ENCODE measurements at places on chromosomes 1 and 21.

DNA sequence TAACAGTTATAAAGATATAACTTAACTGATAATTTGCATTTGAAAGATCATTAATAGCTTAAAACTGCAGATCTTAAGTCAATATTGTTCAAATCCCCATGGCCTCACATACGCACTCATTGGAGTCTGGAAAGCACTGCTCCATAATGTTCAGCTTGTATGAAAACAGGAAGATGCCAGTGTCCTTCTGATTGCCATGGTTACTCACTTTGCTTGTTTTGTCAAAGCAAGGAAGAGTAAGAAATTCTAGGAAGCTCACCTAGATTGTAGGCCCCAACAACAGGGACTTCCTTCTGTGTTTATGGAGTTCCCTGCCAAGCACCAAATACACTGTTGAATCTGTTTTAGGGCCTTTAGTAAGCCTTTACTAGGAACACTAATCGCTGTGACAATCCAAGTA lies 10.9 kb downstream of the GAS5 start:
- no peak for DNase-seq

DNA sequence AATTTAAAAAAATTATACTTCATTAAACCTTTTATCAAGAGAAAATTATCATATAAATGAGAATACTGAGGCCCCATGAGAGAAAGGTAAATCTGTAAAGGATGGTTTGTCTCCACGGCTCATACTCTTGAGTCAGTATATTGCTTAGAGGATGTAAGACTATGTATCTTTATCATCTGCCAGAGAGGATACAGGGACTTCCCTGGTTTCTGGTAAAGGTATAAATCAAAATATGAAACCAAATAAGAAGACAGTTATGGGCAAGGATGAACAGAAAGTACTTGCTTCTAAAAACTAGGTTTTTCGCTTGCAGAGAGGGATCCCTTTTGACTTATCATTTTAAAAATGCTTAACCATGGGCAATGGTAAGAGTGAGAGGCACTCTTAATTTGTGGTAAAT lies 112.4 kb downstream of the POU2F1 start:
- DNase-seq = no peak

DNA sequence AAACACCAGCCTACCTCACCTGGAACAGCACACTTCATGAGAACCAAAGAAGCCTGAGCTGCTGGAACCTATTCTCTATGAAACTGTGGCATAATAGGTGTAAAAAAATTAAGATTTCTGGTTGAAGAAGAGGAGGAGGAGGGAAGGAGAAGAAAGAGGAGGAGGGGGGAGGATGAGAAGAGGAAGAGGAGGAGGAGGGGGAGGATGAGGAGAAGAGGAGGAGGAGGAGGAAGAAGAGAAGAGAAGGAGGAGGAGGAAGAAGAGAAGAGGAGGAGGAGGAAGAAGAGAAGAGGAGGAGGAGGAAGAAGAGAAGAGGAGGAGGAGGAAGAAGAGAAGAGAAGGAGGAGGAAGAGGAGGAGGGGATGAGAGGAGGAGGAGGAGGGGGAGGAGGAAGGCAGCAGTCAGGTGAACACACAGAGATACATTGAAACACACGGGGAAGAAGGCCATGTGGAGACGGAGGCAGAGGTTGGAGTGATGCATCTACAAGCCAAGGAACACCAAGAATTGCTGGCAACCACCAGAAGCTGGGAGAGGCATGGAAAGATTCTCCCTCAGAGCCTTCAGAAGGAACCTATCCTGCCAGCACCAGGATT lies 8.2 kb downstream of the ACTA1 start:
- no peak for DNase-seq

DNA sequence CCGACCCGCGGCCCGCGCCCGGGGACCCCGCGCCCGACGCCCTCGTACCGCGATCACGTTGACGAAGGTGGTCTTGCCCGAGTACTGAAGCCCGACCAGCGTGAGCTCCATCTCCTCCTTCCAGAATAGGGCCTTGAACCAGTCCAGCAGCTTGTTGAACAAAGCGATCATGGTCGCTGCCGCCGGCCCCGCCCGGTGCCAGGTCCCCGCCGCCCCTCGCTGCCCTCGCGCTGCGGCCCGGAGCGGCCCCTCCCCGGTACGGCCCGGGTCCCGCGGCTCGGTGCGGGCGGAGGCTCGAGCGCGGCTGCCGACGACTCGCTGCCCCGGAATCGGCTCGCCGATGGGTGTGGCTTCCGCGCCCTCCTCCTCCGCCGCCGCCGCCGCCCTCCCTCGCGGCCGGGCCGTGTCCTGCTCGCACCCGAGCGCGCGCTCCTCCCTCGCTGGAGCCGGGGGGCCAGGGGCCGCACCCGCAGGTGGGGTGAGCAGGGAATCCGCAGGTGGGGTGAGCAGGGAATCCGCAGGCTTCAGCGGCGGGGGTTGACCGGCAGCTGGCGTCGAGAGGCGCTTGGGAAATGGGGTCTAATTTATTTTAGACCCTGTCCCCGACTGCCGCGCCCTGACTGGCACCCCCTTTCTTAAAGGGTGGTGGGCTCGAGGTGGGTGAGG lies at the start of gene ARL8A:
TSS of gene ARL8A (minus strand) at position 336 of the 666 bp plus-strand sequence. CDS start at position 171, 165 bp downstream.
- DNase-seq = peak; percentile 58

DNA sequence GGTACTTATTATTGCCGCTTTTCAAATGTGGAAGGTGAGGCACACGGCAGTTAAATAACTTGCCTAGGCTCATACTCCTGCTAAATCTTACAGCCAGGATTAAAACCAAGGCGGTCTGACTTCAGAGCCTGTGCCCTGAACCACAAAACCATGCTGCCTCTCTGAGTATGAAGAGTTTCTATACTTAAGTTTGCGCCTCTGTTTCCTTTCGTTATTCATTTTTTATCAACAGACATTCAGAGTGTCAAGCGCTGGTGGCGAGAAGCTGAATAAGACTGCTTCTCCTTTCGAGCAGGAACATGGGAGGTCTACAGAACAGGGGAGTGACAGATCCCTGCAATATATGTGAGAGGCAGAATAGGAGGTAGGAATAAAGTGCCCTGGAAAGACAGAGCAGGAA lies 96.0 kb upstream of the DUSP10 start:
- DNase-seq = peak; percentile 26

DNA sequence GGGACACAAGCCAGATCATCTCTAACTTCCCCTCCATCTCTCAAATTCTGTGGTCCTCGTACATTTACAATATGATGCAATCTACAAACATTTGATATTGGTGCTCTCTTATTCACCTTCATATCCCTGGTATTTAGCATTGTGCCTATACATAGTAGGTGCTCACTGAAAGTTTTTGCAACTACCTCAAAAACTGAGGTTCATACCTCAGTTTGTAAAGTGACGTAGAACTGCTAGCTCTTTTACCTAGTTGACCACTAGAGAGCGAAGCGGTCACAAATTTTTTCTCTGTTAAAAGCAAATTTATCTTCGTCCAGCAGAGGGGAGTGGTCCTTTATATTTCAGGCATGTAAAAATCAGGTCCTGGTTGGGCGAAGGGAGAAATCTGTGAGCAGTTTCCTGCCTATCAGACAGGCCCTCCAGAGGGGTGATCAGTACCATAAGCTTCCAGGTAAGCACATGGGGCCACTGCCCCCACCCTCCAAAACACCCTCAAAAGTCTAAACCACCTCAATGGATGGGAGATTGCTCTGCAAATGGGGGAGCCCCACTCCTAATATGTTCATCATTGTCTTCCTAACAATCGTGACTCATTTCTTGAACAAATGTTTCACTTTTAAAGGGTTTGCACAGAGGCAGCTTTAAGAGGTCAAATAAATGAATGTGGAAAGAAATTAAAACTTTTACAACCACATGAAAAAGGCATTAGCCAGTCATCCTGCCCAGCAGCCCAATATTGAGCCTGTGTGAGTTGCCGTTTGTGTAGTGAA lies 10.6 kb upstream of the HLCS start:
- peak; percentile 52 for DNase-seq

DNA sequence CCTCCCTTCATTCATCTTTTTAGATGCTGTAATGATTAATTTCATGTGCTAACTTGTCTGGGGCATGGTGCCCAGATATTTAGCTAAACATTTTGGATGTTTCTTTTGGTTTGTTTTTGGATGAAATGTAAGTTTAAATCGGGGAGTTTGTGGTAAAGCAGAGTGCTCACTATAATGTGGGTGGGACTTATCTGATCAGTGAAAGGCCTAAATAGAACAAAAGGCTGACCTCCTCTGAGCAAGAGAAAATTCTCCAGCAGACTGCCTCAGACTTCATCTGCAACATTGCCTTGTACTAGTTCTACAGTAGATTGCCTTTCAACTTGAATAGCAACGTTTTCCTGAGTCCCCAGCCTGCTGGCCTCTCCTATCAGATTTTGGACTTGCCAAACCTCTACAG lies 183.6 kb downstream of the S1PR1 start:
- DNase-seq = no peak

GRCh38 chr1:155321639-155322503 lies 1.2 kb downstream of the RUSC1 start:
- no peak for DNase-seq

GRCh38 chr1:247332623-247333361 lies 1.1 kb upstream of the ZNF496 start:
- no peak for DNase-seq

GRCh38 chr21:22965455-22966135 lies 1967.4 kb downstream of the NCAM2 start:
- no peak for DNase-seq

GRCh38 chr1:25896266-25896665 lies 10.0 kb downstream of the STMN1 start:
- DNase-seq = no peak
